ENCODE measurements at places on chromosomes 12 and 14.
A peak's percentile ranks its signal among the peaks of the same experiment; 100 is the strongest.

- DNase-seq: peak; percentile 8
These were observed 69.4 kb upstream of the RHOJ start for GRCh38 chr14:63134801-63135200.

DNA sequence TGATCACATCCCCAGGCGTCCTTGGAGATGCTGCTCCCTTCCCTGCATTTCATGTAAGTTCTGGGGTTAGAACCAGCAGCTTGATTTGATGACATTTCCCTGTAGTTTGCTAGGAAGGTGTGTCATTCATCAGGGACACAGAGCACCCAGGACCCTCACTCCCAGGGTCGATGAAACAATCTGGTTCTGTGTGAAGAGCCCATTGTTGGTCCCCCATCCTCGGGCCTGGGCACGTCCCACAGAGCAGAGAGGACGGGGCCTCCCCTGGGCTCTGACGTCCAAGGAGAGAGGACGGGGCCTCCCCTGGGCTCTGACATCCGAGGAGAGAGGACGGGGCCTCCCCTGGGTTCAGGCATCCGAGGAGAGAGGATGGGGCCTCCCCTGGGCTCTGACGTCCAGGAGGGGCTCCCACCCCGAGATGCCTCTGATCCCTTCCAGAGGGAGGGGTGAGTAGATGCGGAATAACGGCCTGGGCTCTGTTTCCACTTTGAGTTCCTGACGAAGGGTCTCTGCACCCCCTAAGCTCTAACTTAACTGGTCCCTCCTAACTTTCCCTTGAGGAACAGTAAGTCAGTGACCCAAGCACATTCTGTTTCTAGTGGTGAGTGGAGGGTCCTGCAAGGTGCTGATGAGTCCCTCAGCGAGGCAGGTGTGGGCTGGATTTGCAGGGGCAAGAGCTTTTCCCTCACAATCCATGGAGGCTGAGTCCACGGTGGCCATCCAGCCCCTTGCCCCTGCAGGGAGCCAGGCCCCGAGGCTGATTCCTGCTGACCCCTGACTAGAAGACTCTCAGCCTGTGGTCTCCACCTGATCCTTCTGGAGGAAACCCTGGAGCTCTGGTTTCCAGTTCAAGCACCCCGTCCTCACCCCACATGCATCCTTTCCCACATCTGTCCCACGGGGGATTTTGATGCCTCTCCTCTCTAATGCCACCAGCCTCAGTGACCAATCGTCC lies 35.5 kb upstream of the SFSWAP start:
- no peak for DNase-seq

GRCh38 chr12:64733857-64734256 lies 25.3 kb downstream of the GNS start:
- no peak for DNase-seq

DNA sequence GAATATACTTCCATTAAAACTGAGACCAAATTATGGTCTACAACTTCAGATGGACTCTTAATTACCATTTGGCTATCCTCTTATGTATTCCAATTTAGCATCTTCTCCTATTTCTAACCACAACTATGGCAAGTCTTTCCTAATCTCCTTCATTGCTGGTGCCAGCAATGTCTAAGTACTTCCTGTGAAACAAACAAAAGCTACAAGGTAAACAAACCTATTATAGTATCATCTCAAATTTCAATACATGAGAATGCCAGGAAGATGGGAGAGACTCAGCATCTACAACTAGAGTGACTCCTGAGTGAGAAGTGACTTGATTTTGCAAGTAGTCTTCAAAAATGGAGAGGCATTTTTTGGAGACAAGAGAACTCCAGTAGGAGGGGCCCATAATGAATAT lies 202.9 kb upstream of the ATXN7L3B start:
- DNase-seq: no peak

DNA sequence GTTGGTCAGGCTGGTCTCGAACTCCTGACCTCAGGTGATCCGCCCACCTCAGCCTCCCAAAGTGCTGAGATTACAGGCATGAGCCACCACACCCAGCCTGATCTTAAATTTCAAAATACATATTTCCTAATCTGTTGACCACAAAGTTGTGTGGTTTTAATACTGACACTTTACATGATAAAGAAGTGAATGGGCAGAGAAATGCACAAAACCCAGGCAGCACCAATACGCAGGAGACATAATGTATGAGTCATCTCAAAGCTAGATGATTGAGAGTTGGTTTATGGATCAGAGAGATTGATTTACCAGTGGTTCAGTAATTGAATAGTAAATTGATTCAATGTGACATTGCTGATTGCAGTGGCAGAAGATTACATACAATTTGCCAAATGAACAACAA lies 19.2 kb upstream of the PPP2R5E start:
- DNase-seq: no peak

- DNase-seq: no peak
These were observed 1395.1 kb downstream of the LRFN5 start for GRCh38 chr14:43001731-43002130.

- DNase-seq: no peak
These were observed 12.3 kb upstream of the GLT1D1 start for GRCh38 chr12:128840862-128841468.

DNA sequence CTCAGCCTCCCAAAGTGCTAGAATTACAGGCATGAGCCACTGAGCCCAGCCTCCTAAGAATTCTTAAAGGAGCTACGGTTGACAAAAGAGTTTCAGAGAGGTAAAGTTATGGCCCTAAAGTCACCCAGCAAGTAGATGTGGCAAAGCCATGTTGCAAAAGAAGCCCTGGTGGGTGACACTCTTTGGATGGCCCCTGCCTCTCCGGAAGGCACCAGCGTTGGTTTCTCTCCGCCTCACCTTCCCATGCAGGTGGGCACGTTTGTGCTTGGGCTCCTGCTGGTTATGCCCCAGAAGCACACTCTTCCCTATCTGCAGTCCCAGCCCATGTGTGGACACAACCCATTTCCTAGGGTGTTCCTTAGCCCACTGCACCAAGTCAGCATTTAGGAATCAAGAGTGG lies 9.5 kb upstream of the SERPINA3 start:
- DNase-seq: no peak

DNA sequence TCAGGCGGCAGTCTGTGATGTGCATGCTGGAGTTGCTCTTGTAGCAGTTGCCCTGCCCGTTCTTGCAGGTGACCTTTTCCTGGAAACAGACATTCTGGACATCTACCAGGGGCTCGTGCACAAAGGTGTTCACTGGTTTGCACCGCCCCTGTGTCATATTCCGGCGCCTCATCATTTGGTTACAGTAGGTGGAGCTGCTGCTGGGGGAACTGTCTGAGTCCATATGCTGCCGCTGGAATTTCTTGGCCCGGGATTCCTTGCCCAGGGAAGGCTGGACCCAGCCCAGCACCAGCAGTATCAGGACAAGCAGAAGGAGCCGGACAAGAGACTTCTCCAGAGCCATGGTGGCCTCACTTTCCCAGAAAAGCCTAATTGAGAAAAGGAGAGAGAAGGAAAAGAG lies 918 bp downstream of the RNASE1 start:
- DNase-seq: no peak

- DNase-seq: no peak
These were observed 50.6 kb upstream of the CHST11 start for GRCh38 chr12:104406164-104406563.

- no peak for DNase-seq
These were observed 64.4 kb downstream of the TMX1 start for GRCh38 chr14:51304438-51304837.

GRCh38 chr12:52634266-52635056 lies 16.1 kb upstream of the KRT73 start:
- DNase-seq: no peak

GRCh38 chr12:104303538-104304151 lies at the start of gene EID3:
EID3 (plus strand) TSS chr12:104303739; CDS start chr12:104303935, 196 bp downstream.
- no peak for DNase-seq

DNA sequence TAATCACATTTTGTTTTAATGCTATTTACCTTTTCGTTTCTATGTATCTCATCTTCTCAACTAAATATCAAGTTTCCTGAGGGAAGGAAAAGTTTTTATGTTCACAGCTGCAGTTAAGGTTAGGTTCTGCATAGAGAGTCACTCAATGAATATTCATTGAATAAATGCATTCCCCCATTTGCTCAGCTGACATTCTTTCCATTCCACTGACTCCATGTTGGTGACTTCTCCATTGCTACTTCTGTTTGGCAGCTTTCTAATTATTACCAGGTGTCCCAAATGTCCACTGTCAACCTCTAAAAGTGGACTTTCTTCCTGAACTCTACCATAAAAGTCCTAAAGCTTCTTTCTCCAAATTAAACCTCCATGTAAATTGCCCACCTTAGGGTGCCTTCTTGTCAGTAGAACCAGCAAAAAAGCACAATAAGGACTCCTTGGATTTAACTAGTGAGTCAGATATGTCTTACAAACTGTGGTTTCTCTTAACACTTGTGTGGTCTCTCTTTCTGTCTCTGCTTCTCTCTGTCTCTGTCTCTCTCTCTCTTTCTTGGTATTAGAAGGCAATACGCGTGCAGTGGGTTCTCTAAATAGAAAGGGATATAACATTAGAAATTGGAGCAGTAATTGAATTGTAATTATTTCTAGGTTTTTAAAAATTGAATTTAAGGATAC lies 85.9 kb downstream of the TMEM117 start:
- no peak for DNase-seq

DNA sequence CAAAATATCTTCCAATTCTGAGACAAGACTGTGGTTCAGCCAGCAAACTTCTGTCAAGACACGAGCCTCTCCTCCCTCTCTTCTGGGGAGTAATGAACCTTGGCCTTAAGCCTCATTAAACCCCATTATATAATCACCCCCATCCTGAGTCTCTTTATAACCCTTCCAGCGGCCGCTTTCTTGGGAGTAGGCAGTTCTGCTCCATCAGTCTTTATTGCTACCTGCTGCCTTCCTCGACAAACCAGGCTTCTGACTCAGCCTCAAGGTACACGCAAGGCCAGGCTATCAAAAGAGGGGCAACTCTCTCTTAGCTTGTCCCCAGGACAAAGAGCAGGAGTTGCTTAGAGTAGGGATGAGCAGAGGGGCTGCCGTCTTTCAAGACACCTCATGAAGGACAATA lies 300.8 kb upstream of the NOS1 start:
- no peak for DNase-seq

GRCh38 chr12:32478858-32479725 lies 79.7 kb downstream of the FGD4 start:
- DNase-seq: no peak

- DNase-seq: no peak
These were observed 26.3 kb downstream of the ATP2A2 start for GRCh38 chr12:110307372-110307771.

- DNase-seq: no peak
These were observed 57.9 kb downstream of the SLC17A8 start for GRCh38 chr12:100414739-100415138.

DNA sequence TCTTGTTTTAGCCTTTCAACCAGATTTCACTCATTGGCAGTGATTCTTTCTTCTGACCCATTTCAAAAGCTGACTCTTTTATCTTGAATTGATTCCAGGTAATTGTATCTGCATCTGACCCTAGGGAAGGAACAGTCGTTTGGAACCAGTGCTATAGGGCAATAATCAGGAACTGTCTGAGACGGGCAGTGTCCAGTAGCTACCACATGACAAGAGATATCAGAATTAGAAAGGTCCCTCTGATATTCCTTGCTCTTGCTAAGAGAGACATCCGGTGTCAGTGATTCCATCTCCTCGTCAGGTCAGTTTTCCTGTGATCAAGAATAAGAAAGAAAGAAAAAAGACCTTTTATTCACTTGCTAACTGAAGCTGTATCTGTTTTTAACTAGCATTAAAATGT lies 47.8 kb upstream of the PDE3A start:
- no peak for DNase-seq

GRCh38 chr12:105330283-105330930 lies at the start of gene C12orf75:
C12orf75 (plus strand) TSS chr12:105330691; CDS start chr12:105330892, 201 bp downstream.
- peak; percentile 89 for DNase-seq

GRCh38 chr12:48793696-48794095 lies 4.8 kb upstream of the ADCY6 start:
- no peak for DNase-seq

DNA sequence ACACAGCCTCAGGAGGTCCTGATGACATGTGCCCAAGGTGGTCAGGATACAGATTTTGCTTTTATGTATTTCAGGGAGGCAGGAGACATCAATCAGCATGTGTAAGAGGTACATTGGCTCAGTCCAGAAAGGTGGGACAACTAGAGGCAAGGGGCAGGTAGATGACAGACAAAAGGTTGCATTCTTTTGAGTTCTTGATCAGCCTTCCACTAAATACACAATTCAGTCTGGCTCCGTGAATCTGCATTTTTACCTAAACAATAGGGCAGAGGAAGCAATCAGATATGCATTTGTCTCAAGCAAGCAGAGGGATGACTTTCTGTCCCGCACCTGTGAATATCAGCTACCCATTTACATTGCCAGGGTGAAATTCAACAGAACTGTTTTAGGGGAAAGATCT lies 178.6 kb downstream of the KSR2 start:
- DNase-seq: no peak

DNA sequence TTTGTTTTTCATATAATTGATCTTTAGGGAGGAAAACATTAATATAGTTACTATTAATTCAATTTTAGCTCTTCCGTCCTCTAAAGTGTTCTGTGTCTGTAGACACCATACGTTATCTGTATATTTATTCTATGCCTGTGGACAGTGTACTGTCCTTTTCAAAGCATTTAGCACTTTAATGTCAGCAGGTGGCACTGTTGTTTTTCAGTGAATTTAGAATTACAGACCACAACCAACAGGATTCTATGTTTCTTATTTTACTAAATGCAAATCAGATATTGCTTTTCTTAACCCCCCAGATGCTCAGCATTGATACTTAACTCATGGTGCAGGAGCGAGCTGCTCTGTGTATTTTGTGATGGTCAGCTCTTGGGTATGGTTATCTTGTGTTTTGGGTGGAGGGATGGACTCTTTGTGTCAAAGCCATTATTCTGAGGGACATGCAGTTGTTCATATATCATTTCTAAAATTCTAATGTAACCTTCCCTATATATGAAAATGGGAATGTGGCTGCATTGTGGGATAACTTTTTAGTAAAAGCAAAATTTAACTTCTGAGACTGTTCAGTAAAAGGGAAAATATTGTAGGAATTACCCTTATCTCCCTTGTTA lies 65.2 kb downstream of the PAPOLA start:
- no peak for DNase-seq

- no peak for DNase-seq
These were observed 46.6 kb downstream of the PRIMA1 start for GRCh38 chr14:93741556-93742230.

DNA sequence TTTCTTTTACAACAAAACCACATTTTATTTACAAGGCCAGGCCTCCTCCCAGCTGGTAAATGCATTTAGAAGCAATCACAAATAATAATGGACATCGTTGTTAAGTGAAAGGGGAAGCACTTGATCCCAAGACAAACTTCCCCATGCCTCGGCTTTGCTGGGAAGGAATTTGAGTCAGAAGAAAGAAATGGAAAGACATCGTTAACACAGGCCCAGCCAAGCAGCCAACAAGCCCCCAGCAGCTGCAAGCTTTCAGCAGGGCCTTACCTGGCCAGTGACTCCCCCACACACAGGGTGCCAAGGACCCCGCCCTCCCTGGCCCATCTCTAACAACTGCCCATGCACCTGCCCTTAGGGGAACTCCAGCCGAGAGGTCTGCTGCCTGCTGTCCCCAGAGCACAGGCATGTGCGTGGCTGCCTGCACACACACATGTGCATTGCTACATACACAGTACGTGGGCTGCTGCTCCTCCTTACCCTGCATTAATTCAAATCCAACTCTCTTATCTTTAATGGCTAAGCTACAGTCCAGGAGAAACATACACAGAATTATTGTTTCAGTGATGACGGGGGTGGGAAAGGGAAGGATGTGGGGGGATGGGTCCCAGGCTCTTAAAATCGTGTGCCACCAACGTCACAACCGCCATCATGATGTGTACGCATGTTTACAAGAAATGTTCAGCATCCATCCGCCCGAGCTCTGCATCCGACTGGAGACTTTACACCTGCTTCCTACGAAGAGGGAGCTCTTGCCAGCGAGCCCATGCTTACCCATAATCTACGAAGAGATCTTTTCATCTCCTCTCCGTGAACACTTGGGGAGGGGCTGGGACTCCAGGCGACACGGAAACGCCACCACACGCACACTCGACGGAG lies 9.8 kb downstream of the BCL11B start:
- DNase-seq: no peak

Data from BE2C (cell line).